ENCODE measurements at places on chromosomes 7 and 10. TPM values are rescaled to one million over a fixed set of nuclear protein-coding genes. Genes with fewer than 3 reads are reported as not detected.

BHLHA15 gene
- 0.47 TPM for polyA plus RNA-seq

GRCh38 chr10:79336739-79337138 lies 10.5 kb upstream of the PPIF start:
- DNase-seq, result no peak

HPSE2 gene
- polyA plus RNA-seq, result 0.25 TPM

DNA sequence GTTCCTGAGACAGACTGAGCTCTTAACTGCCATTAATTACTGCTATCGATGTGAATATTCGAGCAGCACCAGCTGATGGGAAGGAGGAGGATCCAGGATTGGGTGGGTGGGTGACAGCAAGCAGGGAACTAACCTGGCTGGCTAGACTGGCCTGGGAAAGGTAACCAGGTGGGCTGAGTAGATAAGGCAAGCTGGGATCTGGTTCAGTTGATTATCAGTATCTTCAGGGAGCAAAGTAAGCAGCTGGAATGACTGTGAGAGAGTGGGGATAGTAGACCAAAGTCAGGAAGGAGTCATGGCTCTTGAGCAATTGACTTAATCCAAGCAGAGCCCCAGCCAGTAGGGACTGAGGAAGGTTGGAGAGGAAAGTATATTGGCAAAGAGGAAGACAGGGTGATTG lies 46.9 kb upstream of the KMT2E start:
- no peak for DNase-seq

DNA sequence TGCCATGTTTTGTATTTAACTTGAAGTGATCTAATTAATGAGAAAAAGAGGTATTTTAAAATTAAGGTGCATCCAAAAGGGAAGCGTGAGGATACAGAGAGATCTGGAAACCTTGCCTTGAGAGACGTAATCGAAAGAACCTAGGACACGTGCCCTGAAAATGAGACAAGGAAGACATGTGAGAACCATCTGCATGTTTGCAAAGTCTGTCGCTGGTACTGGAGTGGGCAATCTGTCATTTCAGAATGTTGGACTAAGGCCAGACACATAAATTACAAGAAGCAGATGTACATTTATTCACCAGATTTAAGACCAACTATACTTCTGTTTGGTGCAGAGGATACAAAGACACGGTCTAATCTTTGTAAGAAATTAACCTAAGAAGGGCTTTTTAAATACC lies 9.2 kb downstream of the AGR2 start:
- DNase-seq, result no peak
